ENCODE measurements at places on chromosomes 2 and 18. TPM values are rescaled to one million over a fixed set of nuclear protein-coding genes. Genes with fewer than 3 reads are reported as not detected.

ACVR1C gene
- total RNA-seq, result 0.83 TPM

RMC1 gene
- total RNA-seq, result 22.1 TPM

SLC9A2 gene
- total RNA-seq, result not detected

RIT2 gene
- not detected for total RNA-seq

TEKT4 gene
- not detected for total RNA-seq

SCTR gene
- not detected for total RNA-seq

SAG gene
- not detected for total RNA-seq

CDH19 gene
- total RNA-seq, result not detected

CSRNP3 gene
- 0.66 TPM for total RNA-seq

HEATR5B gene
- 16.7 TPM for total RNA-seq

CGREF1 gene
- total RNA-seq, result 10.0 TPM

ZSWIM2 gene
- under 0.01 TPM for total RNA-seq

CAPN14 gene
- 0.17 TPM for total RNA-seq

OTOS gene
- not detected for total RNA-seq

MEP1B gene
- under 0.01 TPM for total RNA-seq

PROM2 gene
- total RNA-seq, result 0.26 TPM

NTSR2 gene
- total RNA-seq, result under 0.01 TPM

REG1B gene
- not detected for total RNA-seq

SP5 gene
- total RNA-seq, result not detected

NT5DC4 gene
- not detected for total RNA-seq

DOCK10 gene
- 26.3 TPM for total RNA-seq

COPS7B gene
- total RNA-seq, result 12.1 TPM

BCL11A gene
- total RNA-seq, result under 0.01 TPM

KLHL29 gene
- total RNA-seq, result 4.9 TPM

CERKL gene
- not detected for total RNA-seq

C2orf66 gene
- total RNA-seq, result 0.26 TPM

SLC5A7 gene
- total RNA-seq, result not detected

LDLRAD4 gene
- total RNA-seq, result not detected

RUFY4 gene
- total RNA-seq, result not detected

GALNT5 gene
- total RNA-seq, result 32.4 TPM

TMBIM1 gene
- total RNA-seq, result 235 TPM

GPBAR1 gene
- total RNA-seq, result under 0.01 TPM

LINC00305 gene
- total RNA-seq, result not detected

PDE1A gene
- total RNA-seq, result 6.7 TPM

FSHR gene
- total RNA-seq, result not detected

IL1RL1 gene
- 0.50 TPM for total RNA-seq
